Activated naive CD4-positive, alpha-beta T cell treated with anti-CD3 and anti-CD28 coated beads, Interleukin-2, amount 50 U/mL, for 16 hours (primary cell): ENCODE measurements at places on chromosomes 1 and 21.
A peak's percentile ranks its signal among the peaks of the same experiment; 100 is the strongest.

- DNase-seq, result no peak
Observed at GRCh38 chr1:60973668-60974067, 108.7 kb upstream of the NFIA start.

- no peak for DNase-seq
Observed at GRCh38 chr1:13824626-13825025, 124.6 kb downstream of the PRDM2 start.

- no peak for DNase-seq
Observed at GRCh38 chr1:231549733-231550447, 21.4 kb downstream of the TSNAX start.

DNA sequence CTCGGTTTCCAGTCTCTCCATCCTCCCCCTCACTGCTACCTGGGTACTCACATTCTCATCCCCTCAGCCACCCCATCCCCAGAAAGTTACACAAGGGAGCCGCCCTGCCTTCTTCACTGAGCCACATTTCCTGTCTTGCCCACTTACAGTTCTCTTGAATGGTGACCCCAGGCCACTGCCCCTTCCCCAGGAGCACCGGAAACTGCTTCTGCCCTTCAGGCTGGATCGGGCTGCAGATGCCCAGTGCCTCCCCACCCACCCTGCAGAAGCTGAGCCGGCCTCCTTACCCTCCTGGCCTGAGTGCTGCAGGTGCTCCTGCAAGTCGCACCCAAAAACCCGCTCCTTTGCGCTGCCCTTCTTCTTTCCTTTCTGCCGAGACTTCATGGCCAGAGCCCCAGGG is 450 bp downstream of the ARHGAP30 start:
- no peak for DNase-seq

- no peak for DNase-seq
Observed at GRCh38 chr1:93668951-93669350, 12.7 kb downstream of the BCAR3 start.

DNA sequence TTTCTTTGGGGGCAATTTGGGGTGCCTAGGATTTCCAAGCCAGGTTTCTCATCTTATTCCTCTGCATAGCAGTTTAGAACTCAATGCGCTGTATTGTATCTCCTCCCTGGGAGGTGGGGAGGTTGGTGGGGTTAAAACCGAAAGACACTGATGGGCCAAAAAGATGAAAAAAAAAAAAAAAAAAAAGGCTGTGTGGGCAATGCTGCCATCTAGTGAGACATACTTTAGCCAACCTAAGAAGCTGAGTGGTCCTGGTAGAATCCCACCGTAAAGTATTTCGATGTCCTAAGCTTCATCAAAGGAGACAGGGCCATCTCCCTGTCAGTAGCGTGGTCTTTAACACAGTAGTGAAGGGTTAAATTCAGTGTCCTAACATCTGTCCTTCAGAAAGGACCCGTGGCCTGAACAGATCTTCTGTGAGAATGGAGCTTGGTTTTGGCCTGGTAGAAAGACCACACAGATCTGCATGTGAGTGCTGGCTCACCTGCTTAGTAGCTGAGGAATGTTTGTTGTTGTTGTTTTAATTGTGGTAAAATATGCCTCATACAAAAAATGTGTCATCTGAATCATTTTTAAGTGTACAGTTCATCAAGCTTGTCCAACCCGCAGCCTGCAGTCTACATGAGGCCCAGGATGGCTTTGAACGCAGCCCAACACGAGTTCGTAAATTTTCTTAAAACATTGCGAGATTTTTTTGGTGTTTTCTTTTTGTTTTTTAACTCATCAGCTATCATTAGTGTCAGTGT is 226.2 kb downstream of the KIF26B start:
- DNase-seq, result no peak

- no peak for DNase-seq
Observed at GRCh38 chr1:226625832-226626576, 77.4 kb downstream of the STUM start.

GRCh38 chr1:208178091-208178529 is 66.1 kb downstream of the PLXNA2 start:
- DNase-seq, result no peak

- peak; percentile 20 for DNase-seq
Observed at GRCh38 chr1:171188388-171189266, 3.5 kb downstream of the FMO2 start.

DNA sequence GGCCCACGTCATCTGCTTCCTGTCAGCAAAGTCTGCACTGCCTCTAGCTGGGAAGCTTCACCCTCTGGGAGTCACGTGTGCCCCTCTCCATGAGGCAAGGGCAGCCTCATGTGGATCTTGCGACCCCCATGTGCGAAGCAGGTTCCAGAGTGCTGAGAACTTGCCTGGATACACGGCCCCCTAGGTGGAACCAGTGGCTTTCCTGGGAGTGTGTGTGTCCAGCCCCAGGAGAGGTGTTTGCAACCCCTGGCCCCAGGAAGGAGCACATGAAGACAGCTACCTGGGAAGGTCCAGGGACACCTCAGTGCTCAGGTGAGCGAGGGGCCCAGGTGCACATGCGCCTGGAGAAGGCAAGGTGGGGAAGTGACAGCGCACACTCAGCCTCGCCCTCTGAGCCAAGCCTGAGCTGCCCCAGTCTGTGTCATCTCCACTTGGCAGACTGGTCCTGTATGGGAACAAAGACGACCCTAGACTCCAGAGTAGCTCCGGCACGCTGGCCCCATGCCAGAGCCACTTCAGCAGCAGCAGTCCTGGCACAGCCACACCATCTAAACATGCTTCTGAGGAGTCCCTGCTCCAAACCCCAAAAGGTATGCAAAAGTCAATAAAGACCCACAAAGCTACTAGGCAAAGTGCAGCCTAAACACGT is 8.9 kb downstream of the LSS start:
- DNase-seq, result no peak

DNA sequence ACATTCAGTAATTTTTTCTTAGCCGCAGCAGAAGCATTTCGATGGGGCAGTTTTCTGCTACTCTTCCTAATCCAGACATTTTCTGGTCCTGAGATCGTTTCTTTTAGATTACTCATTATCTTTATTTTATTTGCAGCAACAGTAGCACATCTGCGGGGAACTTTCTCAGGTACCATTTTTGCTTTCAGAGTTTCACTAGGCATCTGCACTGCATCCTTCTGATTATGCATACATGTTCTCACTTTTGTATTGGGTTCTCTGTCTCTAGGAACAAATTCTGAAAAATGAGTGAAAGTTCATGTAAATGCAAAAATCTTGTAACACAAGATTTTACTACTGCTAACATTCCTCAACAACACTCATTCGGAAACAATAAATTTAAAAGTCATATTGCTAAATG is 3.9 kb upstream of the PSMG1 start:
- no peak for DNase-seq
